ENCODE measurements at places on chromosomes 7 and 10.

- peak; percentile 28 for DNase-seq
These were observed 31.3 kb upstream of the C10orf53 start for GRCh38 chr10:49647985-49648795.

DNA sequence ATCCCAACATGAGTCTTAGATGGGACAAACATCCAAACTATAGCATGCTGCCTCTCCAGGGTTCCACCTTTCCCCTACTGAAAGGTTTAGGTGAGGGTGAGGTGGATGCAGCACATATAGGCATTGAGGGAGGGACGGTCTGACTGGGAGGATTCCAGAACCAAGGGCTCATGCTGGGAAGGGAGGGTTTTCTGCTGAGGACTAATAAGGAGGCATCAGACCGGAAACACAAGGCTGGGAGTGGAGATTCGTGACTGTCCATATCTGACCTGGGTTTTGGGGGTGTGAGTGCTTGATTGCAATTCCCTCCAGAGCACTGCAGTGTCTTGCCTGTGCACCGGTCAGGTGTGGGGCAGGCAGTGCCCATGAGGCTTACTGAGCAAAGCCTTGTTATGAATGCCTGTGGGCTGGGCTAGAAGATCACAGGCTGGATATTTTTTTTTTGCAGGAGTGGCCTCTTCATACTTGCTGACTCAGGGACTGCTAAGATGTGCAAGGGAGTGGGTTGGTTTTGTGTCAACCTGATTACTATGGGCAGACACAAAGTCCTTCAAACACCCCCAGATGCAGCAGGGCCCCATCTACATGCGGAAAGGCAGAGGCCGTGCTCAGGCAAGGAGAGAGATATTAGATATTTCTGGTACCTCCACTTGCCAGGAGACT lies 26.7 kb downstream of the DMBT1 start:
- DNase-seq, result no peak

- no peak for DNase-seq
These were observed 70.9 kb downstream of the FAM171A1 start for GRCh38 chr10:15300145-15300544.

DNA sequence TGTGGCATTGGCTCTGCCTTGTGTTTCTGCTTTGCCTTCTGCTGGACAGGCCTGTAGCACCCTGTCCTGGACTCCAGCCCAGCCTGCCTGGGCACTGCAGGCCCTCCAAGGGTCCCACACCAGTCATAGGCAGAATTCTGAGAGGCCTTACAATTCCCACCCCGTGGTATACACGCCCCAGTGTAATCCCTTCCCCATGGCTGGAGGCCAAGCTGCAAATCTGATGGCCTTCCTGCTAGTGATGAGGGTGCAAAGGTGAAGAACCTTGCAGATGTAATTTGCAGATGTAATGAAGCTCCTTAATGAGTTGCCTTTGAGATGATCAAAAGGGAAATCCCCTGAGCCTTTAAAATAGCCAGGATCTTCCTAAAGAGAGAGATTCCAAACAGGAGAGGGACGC lies 325.1 kb upstream of the ZNF32 start:
- DNase-seq, result no peak

DNA sequence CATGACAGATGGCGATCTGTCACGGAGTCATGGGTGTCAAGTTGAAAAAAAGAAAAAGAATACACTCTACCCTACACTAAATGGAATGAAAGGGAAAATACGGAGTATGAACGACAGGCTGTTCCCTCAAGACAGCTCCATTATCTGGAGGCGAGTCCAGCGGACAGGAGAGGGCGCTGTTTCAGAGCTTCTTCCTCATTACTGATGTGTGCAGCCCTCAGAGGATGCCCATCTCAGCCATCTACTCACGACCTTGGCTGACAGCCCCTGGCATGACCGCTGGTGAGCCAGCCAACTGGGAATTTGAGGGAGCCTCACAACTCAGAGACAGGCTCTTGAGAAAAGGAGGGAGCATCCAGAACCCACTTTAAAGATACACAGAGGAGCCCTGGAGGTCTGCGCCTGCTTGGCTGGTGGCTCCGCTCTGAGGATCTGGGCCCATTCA lies 49.6 kb upstream of the SMNDC1 start:
- peak; percentile 75 for DNase-seq

DNA sequence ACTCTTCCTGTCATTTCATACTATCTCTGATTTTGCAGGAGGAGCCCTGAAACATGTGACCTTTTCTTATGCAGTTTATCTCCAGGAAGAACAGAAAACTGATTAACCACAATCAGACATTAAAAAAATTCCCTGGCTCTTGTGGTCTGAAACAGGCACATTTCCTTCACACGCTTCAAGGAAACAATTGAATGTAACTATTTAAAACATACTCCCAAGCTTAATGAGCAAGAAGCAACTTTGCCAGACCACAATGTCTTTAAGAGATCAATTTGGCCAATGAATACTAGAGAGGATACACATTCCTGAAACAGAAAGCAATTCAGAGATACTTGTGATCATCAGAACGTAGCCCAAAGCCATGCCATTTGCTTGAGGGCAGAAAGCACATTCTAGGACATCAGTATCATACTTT lies 65.8 kb downstream of the PIP4K2A start:
- DNase-seq, result no peak

GRCh38 chr10:42783181-42783549 lies 570 bp downstream of the BMS1 start:
- peak; percentile 49 for DNase-seq

DNA sequence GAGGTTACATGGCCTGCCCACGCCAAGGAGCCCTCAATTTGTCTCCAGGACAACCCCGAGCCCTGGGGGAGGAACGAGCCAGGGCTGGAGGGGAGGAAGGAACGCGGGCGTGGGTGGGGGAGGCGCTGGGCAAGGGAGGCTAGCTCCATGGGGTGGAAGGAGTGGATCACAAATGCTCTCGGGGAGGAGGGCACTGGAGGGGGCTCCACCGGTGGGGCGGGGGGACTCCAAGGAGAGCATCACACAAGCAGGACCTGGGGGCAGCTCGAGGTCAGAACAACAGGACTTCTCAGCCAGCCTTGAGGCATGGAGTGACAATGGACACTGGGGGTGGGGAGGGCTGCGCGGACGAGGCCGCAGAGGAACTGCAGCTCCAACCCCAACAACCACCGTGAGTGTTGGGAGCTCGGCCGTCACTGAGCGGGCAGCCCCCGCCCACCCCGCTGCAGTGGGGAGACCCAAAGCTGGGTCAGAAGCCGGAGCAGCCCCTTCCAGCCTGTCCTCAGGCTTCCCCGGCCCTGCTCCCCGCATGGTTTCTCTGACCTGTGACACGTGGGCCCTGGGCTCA lies 41.1 kb downstream of the STK32C start:
- no peak for DNase-seq

GRCh38 chr7:129122751-129123509 lies 21.6 kb upstream of the TSPAN33 start:
- DNase-seq, result no peak

DNA sequence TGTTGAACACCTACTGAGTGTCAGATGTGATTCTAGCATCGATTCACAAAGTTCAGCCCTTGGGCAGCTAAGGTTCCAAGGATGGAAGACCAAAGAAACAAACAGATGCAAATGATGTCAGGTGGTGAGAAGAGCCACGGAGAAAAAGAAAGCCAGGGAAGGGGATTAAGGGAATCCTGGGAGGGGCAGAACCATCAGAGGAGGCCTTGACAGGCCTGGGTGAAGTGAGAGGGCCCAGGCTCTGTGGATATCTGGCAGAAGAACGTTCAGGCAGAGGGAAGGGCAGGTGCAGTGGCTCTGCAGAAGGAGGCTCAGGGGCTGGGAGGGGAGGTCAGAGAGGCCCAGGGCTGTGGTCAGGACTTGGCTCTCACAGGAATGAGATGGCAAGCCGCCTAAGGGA lies 90.4 kb downstream of the C10orf105 start:
- DNase-seq, result no peak

DNA sequence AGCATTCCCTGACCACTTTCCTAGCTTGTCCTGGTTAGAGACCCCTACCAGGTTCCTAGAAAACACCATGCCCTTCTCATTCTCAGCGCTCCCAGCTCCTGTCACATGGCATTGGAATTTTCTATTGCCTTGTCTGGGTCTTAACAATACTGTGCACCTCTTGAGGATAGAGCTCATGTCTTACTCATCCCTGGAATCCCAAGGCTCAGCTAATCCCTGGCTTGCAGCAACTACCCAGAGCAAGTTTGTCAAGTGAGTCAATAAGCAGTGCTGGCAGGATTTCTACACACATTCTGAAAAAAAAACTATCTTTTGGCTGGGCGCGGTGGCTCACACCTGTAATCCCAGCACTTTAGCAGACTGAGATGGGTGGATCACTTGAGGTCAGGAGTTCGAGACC lies 11.7 kb upstream of the PRDX3 start:
- DNase-seq, result no peak

- DNase-seq, result no peak
These were observed 112.0 kb upstream of the FGFR2 start for GRCh38 chr10:121710207-121710606.
